ENCODE measurements at places on chromosomes 7 and 10.

GRCh38 chr10:76286536-76286935 is 855.1 kb downstream of the LRMDA start:
- DNase-seq, result no peak

DNA sequence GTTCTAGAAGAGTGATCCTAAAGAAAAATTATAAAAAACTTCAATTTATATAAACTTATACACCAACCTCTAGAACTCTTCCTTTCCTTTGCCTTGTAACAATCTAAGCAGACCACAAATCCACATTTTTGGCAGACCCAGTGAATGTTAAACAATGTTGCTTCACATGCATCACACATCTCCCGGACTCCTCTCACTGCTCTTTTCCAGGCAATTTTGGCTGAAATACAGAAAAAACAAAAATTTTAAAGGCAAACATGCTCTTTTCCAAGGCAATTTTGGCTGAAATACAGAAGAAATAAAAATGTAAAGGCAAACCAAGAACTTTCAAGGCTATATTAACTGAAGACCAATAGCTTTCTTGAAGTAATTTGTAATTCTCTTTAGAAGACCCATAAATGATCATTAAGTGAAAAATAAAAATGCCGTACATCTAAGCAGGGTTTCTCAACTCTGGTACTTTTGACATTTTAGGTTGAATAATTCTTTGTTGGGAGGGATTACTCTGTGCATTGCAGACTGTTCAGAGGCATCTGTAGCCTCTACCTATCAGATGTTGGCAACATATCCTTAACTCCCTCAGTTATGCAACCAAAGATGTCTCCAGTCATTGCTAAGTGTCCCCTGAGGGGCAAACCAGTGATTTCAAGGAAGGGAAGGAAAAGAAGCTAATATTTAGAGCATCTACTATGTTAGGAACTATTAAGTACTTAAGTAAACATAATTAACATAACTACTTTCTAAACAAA is 64.4 kb downstream of the NRBF2 start:
- DNase-seq, result no peak

DNA sequence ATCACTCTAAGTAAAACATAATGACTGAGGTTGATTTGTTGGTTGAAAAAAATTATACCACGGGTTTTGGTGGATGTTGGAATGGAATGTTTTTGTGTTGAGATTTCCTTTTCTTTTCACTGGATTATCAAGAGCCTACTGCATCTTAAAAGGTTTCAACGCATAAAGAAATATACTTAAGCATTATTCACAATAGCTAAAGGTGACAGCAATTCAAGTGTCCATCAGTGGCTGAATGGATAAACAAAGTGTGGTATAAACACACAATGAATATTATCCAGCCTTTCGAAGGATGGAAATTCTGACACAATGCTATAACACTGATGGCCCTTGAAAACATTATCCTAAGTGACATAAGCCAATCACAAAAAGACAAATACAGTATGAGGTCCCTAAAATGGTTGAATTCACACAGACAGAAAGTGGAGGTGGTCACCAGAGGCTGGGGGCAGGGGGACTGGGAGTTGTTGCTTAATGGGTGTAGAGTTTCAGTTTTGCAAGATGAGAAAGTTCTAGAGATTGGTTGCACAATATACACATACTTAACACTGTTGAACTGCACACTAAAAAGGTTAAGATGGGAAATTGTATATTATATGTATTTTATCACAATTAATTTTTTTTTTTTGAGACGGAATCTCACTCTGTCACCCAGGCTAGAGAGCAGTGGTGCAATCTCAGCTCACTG is 122.3 kb downstream of the NRP1 start:
- no peak for DNase-seq

DNA sequence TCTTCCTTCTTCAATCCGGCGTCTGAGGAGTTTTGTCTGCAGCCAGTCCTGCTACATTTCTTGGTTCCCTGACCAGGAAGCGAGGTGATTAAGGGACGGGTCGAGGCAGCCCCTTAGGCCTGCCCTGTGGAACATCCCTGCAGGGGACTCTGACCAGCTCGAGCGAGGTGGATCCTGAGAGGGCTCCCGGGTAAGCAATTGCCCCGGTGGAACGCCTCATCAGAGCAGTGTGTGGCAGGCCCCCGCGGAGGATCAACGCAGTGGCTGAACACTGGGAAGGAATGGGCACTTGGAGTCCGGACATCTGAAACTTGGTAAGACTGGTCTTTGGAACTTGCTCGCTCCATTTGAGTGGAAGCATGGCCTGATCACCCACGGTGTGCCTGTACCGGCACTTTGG is 121.0 kb downstream of the CUL2 start:
- DNase-seq, result no peak

DNA sequence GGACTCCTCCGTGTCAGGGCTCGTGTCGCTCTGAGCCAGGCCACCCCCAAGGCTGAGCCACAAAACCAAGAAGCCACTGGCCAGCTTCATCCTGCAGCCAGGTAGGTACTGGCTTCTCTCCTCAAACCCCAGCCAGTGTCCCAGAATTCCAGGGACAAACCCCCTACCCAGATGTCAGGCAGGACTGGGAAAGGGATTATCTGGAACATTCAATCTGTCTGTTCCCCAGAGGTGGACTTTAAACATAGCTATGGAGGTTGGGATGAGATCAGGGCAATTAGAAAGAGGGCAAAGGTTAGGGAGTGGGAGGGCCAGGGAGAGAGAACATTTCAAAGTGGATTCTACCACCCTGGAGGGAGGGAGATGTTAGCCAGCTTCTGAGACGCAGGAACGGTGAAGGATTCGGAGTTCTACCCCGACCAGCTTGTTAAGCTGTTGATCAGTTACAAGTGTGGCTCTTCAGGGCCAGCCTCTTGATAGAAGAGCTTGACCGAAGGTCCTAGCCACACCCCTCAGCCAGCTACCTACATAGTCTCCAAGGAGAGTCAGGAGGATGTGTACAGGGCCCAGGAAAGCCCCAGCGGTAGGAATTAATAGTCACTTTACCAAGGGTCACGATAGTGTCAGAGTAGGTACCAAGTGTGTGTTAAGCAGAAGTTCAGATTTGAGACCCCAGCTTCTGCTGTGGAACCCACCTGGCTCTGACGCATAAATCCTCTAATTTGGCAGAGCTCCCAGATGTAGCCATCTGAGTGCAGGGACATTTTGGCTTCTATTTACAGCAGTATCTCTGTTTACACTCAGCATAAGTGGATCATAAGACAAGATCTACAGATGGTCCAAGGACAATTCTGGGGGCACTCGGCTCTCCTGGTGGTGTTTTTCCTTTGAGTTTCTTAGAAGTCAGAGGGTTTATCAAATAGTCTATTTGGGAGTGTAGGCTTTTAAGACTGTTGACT is at the start of gene PLA2G12B:
TSS of gene PLA2G12B (minus strand) at position 211 of the 959 bp plus-strand sequence. CDS start at position 90, 121 bp downstream.
- no peak for DNase-seq

- no peak for DNase-seq
Observed at GRCh38 chr10:46227936-46228562, 58.7 kb upstream of the ANTXRL start.

DNA sequence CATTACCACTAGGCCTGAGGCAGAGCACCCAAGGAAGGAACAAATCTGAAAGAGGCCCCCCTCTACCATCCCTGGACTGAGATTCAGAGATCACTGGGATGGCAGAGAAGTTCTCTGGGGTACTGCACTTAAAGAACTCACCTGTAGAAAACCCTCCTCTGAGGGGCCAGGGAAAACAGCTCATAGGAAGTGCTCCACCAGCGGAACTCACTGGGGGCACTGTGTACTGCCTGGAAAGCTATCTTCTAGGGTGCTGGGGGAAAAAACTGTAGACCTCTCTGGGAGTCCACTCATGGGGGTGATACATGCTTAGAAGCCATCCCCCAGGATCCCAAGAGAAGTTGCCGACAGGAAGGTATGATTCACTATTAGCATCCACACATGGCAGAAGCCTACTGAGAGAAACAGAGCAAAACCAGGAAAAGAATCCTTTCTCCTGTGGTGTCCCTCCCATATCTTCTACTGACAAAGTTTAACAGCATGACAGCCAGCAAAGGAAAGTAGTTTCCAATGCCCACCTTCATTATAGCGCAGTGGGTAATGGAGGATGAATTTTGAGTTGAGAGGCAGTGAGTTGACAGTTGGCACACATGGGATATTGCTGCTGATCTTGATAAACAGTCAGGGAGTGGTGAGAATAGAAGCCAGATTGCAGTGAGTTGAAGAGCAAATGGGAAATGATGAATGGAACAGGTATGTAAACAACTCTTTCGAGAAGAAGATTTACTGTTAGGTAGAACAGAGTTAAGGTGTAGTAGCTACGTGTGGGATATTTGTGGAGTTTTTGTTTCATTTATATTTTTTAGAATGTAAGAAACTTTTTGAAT is 20.9 kb downstream of the ANKIB1 start:
- no peak for DNase-seq

DNA sequence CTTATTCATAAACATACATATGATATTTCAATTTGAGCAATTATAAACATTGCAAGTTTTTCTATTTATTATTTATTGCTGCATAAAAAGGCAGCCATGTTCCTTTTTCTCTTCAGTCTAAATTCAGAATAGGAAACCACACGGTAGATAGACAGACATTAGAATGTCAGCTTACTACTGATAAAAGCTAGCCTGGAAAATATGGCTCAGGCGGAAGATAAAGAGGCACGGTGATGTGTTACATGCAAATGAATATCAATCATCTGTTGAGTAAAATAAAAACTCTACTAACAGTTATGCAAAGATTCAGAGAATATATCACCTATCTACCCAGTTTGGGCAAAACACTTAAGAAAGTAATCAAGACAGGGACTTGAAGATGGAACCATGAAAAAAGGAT is 73.5 kb upstream of the PDSS1 start:
- no peak for DNase-seq

DNA sequence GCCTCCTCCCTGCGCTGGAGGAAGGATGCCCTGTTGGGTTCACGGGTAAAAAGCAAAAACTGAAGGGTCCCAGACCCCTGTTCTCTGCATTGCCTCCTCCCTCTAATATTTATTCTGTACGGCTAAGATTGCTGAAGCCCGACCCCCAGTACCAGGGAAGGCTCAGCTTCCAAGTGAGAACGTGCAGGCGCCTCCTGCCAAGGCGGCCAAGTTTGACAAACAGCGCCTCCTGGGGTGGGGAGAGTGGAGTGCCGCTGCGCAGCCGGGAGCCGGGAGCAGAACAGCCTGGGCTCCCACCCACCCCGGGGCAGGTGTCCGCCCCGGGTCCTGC is 4.7 kb upstream of the EBF3 start:
- DNase-seq, result no peak

DNA sequence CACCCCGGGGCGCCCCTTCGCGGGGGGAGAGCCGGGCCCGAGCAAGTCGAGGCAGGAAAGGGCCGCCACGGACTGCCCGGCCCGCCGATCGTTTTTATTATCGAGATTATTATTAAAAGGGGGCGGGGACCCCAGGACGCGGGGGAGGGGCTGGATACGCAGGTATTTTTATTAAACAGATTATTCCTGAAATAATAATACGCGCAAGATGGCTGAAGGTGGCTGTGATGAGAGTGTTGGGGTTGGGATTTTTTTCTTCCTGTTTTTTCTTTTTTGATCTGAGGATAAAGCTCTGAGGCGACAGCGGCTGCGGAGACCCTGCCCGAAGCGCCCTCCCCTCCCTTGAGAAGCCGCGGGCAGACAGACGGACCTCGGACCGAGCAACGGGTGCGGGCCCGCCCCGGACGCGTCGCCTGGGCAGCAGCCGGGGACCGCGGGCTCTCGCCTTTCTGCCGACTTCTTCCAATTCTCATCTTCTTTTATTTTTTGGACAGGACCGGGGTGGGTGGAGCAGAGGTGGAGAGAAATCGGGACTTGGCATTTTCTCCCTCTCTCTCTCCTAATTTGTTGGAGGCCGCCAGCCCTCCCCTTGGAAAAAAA is 1.4 kb upstream of the TRIM8 start:
- peak; percentile 80 for DNase-seq

- no peak for DNase-seq
Observed at GRCh38 chr10:50387732-50388073, 136.4 kb upstream of the ASAH2 start.
